ENCODE measurements at places on chromosomes 3 and 15. TPM values are rescaled to one million over a fixed set of nuclear protein-coding genes. Genes with fewer than 3 reads are reported as not detected.
A peak's percentile ranks its signal among the peaks of the same experiment; 100 is the strongest.

DNA sequence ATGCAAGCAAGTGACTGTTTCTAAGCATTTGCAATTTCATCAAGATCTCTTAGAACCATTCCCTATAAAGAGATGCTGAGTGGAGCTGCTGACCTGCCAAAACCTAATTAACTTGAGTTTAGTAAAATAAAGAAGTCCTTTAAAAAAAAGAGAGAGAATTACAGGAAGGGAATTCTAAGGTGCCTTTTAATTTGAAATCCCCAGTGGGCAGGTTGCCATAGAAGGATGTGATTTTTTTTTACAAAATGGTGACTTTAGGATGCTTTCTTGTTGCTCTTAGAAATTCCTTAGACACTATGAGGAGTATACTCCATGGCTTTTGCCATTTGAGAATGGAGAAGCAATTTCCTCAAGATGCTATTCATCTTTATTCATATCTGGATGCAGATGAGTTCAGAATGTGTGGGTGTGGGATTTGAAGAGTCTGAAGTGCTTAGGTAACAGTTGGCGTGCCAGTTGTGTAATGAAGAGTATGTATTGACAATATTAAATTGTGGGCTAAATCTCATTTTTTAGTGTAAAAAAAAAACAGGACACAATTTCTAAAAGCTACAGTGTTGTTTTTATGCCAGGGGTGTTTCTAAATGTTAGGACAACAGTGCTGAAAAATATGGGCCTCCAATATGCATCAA is 13.6 kb downstream of the LRRC3B start:
- DNase-seq: no peak

The ERC2 gene
- 0.24 TPM for total RNA-seq

DNA sequence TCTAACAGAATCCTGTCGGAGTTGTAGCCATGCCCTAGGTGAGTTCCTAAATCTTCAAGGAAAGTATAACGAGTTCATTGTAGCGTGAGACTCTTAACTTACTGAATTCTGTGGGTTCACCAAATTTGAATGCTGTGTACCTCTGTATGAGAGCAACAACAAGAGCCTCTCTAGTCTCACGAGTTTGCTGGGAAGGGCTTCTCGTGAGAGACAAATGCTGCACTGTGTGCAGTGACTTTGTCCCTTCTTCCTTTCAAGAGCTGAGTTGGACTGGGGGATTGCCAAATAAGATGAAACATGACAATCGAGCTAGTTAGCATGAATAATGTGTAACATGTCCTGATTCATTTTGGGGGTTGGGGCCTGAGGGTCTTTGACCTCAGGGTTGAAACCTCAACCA is 32.2 kb downstream of the KAT2B start:
- DNase-seq: peak; percentile 38

The TPRA1 gene
- 26.8 TPM for total RNA-seq

DNA sequence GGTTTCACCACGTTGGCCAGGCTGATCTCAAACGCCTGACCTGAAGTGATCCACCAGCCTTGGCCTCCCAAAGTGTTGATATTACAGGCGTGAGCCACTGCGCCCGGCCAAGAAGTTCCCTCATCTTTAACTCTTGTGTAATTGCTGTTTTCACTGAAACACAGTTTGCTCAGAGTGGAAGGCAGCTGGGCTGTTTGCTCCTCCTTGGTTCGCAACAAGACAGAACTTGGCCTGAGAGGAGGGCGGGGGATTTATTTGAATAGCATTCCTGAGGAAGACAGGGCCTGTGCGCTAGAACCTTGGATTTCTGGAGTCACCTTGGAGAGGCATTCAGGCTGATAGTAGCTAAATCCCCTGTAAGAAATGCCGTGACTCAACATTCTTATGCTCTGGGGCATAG is 226.7 kb upstream of the MCTP2 start:
- DNase-seq: no peak

DNA sequence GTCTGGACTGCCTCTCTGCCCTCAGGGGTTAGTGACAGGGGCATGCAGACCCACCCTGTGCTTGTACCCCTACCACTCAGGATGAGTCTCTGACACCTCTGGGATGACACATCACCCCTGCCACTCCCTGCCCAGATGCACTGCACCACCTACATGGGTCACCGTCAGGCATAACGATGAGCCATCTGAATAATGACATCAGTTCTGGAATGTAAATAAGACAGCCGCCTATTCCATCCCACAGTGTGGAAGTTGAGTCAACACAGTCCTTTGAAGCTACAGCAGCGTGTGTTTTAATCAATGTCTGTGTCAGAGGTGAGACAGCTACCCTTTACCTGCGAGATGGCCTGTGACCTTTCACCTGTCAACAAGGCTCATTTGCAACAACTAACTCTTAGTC is 268.7 kb upstream of the ARRDC4 start:
- no peak for DNase-seq

- DNase-seq: no peak
Measured at GRCh38 chr3:171526146-171526545, 65.9 kb upstream of the TNIK start.

GRCh38 chr3:60917141-60917540 is 334.1 kb downstream of the FHIT start:
- DNase-seq: no peak

DNA sequence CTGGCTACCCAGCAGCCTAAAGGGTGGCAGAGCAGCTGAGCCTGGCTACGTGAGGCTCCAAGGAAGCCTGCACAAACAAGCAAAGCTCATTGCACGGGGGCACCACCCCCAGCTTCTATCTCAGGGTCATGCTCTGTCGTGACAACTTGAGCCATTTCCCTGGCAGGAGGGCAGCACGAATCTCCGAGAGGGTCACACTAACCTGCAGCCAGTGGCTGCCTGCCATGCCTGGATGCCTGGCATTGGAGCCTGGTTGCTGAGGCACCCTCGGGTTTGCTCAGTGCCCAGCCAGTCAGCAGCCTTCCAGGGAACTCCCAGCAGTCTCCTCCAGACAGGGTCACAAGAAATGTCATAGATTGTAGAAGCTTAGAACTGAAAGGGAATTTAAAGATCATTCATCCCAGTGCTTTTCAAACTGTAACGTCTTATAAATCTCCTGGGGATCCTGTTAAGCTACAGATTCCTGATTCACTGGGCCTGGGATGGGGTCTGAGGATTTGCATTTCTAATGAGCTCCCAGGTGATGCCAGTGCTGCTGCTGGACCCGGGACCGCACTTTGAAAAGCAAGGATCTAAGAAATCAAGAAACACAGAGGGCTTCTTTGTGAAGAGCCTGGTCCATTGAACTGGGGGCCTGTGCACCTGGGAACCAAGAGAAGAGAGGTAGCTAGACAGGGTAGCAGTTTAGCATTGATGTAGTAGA is 48.4 kb downstream of the TMEM266 start:
- DNase-seq: no peak

The AGTR1 gene
- total RNA-seq: 0.10 TPM

GRCh38 chr3:47870156-47870555 is 67.2 kb downstream of the DHX30 start:
- DNase-seq: no peak

The C2CD4A gene
- total RNA-seq: not detected

- DNase-seq: no peak
Measured at GRCh38 chr3:29583861-29584260, 303.0 kb downstream of the RBMS3 start.

DNA sequence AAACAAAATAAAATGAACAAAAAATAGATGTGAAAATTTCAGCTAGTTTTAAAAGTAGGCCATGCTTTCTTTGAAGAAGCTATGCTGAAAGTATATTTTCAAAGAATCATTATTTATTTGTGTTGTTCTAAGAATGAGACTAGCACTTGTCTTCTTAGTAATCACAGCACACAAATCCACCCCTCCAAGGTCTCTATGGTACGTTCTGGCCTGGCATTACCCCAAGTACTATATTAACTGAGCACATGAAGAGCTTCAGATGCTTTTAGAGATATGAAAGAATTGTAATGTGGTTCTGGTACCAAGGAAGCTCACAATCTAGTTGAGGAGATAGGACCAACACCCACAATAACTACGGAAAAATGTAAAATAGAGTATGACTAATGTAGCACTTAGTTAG is 416.5 kb downstream of the PLCL2 start:
- no peak for DNase-seq

The ARGFX gene
- not detected for total RNA-seq

The SCN5A gene
- total RNA-seq: 0.59 TPM
